Activated CD4-positive, alpha-beta T cell treated with anti-CD3 and anti-CD28 coated beads, Interleukin-2, amount 10 ng/mL, durations not matched to agents 24 days and 14 days (primary cell): ENCODE measurements at places on chromosomes 6 and 20. TPM values are rescaled to one million over a fixed set of nuclear protein-coding genes. Genes with fewer than 3 reads are reported as not detected.

Gene OXT
- total RNA-seq: 0.73 TPM in 1 of 2 replicates, not detected in the other

- peak overlapping the region; percentile 53 for H3K27ac ChIP-seq
- H3K27me3 ChIP-seq: peaks cover 9% of the 10 kb centered on the region
- H3K4me3 ChIP-seq: no peak overlapping the region
- no peaks in the 10 kb centered on the region for H3K4me1 ChIP-seq
These were observed 71.3 kb upstream of the SLC2A12 start for GRCh38 chr6:134123666-134124208.

DNA sequence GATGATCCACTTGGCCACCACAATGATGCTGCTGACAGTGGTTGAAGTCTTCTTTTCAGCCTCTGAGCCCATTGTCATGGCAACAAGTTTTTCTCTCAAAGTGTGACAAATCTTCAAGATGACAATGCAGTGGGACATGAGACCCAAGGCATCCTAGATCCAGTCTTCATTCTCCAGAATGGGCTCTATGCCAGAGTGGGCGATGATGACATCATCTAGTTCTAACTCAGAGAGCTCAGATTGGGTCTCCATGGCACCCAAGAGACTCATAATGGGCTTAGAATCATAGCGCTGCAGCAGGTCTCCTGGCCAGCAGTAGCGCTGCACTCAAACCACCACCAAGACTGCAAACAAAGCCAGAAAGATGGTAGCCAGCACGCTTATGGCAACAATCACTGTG, 973.6 kb downstream of the EYS start:
- no peaks in the 10 kb centered on the region for H3K27me3 ChIP-seq
- H3K4me3 ChIP-seq: no peak overlapping the region
- no peaks in the 10 kb centered on the region for H3K36me3 ChIP-seq
- no peaks in the 10 kb centered on the region for H3K4me1 ChIP-seq
- no peak for DNase-seq
- no peak overlapping the region for H3K27ac ChIP-seq

- no peak overlapping the region for H3K27ac ChIP-seq
- H3K4me3 ChIP-seq: no peak overlapping the region
- no peaks in the 10 kb centered on the region for H3K27me3 ChIP-seq
- DNase-seq: no peak
These were observed 658.4 kb downstream of the PHF3 start for GRCh38 chr6:64294034-64294433.

- no peak overlapping the region for H3K4me3 ChIP-seq
- no peak overlapping the region for H3K27ac ChIP-seq
- no peaks in the 10 kb centered on the region for H3K36me3 ChIP-seq
- no peaks in the 10 kb centered on the region for H3K27me3 ChIP-seq
- DNase-seq: no peak
- H3K4me1 ChIP-seq: peaks cover 6% of the 10 kb centered on the region
These were observed 29.8 kb downstream of the EPM2A start for GRCh38 chr6:145705561-145705960.

DNA sequence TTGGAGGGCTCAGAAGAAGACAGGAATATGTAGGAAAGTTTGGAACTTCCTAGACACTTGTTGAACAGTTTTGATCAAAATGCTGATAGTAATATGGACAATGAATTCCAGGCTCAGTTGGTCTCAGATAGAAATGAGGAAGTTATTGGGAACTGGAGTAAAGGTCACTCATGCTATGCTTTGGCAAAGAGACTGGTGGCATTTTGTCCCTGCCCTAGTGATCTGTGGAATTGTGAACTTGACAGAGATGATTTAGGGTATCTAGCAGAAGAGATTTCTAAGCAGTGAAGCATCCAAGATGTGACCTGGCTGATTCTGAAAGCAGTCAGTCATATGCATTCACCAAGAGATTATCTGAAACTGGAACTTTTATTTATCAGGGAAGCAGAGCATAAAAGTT, 45.1 kb downstream of the FRK start:
- H3K4me1 ChIP-seq: no peaks in the 10 kb centered on the region
- H3K27me3 ChIP-seq: peaks cover 42% of the 10 kb centered on the region
- H3K36me3 ChIP-seq: no peaks in the 10 kb centered on the region
- H3K4me3 ChIP-seq: no peak overlapping the region
- H3K27ac ChIP-seq: no peak overlapping the region
- no peak for DNase-seq

DNA sequence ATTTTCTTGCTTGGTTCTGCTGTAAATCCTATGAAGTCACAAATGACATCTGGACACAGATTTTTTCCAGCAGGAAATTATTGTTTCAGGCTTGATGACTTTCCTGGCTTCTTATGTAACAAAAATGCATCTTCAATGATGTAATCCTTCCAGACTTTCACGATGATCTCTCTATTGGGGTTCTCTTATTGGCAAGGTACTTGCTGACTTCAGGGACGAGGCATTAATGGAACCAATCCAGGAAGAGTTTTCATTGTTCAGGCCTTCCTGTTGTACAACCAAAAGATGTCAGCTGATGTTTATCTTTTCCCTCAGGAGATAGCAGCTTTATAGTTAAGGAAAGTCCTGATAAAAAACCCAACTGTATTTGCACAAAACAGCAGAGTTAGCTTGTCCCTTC, 118.5 kb upstream of the MMS22L start:
- H3K4me3 ChIP-seq: no peak overlapping the region
- no peak overlapping the region for H3K27ac ChIP-seq
- no peaks in the 10 kb centered on the region for H3K4me1 ChIP-seq

DNA sequence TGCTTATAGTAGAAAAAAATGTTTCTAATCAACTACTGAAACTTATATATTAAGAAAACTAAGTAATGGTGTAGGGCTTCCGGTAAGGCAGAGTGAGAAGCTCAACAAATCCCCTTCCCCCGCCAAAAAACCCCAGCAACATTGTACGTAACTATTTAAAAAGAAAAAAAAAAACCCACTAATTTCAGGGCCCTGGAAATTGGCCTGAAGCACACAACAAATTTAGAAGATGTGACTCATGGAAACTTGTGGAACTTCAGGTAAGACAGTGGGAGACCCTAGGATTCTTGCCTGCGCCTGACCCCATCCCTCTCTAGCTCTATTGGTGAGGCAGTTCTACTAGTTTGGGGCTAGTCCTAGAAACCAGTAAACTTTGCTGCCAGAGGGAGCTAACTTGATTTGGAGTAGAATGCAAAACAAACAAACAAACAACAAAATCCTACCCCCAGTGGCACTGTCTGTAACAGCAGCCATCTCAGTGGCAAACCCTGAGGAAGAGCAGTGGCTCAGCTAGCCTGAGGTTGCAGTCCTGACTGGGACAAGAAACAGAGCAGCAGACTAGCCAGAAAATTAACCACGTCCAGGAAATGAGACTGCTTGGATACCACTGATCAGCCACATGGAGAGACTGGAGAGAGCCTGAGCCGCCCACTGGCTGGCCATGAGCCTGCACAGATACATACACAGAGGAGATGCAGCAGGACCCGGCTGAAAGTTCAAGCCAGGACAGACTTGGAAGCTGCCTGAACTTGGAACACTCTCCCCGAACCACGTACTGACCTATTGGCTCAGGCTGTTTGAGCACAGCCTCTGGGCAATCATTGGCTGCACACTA, 135.1 kb downstream of the TBXT start:
- H3K36me3 ChIP-seq: no peaks in the 10 kb centered on the region
- no peaks in the 10 kb centered on the region for H3K4me1 ChIP-seq
- no peaks in the 10 kb centered on the region for H3K27me3 ChIP-seq

Gene PRSS16
- 0.31 TPM in 1 of 2 replicates, not detected in the other for total RNA-seq

DNA sequence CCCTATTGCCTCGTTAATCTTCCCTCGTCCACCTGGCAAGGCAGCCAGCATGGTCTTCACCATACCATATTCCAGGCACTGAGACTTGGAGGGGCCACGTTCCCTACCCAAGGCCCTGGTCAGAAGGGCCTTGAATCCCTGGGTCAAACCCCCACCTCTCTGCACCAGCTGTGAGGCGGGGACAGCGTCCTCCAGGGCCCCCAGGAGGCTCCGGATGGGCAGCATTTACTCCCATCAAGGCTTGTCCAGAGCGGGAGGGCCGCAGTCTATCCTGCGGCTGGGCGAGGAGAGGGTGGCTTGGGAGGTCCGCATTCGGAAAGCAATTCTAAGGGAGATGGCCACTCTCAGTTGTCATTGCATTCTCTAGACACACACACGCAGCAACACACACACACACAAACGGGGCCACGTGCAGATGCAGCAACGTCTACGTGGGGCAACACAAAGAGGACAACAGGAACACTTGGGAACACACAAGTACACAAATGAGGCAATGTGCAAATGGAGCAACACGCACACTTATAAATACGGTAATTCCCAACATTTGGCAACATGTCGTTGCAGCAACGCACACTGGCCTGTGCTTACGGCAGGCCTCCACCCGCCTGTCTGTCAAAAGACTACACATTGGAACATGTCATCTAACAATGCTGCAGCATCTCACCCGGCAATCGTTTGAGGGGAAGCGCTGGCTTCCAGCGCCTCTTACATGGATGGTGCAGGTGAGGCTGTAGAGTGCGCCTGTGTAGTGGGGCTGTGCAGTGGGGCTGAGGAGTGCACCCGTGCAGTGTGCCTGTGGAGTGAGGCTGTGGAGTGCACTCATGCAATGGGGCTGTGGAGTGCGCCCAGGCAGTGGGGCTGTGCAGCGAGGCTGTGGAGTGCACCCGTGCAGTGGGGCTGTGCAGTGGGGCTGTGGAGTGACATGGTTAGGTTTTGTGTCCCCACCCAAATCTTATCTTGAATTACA, 12.9 kb upstream of the NTSR1 start:
- peak overlapping the region; percentile 13 for H3K27ac ChIP-seq
- H3K4me1 ChIP-seq: no peaks in the 10 kb centered on the region
- no peak for DNase-seq
- H3K27me3 ChIP-seq: peaks cover 13% of the 10 kb centered on the region
- no peak overlapping the region for H3K4me3 ChIP-seq
- H3K36me3 ChIP-seq: no peaks in the 10 kb centered on the region

DNA sequence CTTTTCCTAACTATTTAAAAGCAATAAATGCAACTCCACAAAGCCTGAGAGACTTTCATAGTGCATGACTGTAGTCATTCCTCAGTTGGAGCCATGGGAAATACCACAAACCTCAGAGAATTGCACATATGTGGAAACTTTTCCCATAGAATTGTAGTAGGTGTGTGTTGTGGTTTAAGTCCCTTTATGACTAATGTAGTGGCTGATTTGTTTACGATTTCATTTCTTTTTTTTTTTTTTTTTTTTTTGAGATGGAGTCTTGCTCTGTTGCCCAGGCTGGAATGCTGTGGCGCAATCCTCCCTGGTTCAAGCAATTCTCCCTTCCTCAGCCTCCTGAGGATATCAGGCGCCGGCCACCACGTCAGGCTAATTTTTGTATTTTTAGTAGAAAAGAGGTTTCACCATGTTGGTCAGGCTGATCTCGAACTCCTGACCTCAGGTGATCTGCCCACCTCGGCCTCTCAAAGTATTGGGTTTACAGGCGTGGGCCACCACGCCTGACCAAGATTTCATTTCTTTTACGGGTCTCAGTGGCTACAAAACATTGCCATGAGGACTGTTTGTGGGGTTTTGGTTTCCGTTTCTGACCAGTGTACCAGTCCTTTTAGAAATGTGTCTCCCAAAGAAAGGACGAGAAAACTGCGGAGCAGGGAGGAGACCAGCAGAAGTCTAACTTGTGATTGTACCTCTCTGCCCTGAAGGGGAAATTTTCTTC, 212.1 kb upstream of the MARCKS start:
- H3K27ac ChIP-seq: no peak overlapping the region
- peaks cover 4% of the 10 kb centered on the region for H3K27me3 ChIP-seq
- DNase-seq: no peak
- H3K36me3 ChIP-seq: no peaks in the 10 kb centered on the region

GRCh38 chr6:144468709-144469108, 183.6 kb downstream of the UTRN start:
- peak overlapping the region; percentile 74 for H3K4me3 ChIP-seq
- DNase-seq: no peak
- H3K27me3 ChIP-seq: no peaks in the 10 kb centered on the region
- H3K4me1 ChIP-seq: peaks cover 22% of the 10 kb centered on the region
- H3K36me3 ChIP-seq: peaks cover 51% of the 10 kb centered on the region
- H3K27ac ChIP-seq: peak overlapping the region; percentile 90

Gene ADGB
- not detected in 2 replicates for total RNA-seq

Gene ARFGAP1
- total RNA-seq: 97.0 and 98.2 TPM in 2 replicates

Gene LRRC1
- total RNA-seq: 2.3 and 2.7 TPM in 2 replicates

Gene FLRT3
- not detected in 2 replicates for total RNA-seq

Gene UBE2C
- 113 and 115 TPM in 2 replicates for total RNA-seq
